Left lobe of liver (tissue), 2 donors: ENCODE measurements at places on chromosomes 12 and 14. TPM values are rescaled to one million over a fixed set of nuclear protein-coding genes. Genes with fewer than 3 reads are reported as not detected.
A peak's percentile ranks its signal among the peaks of the same experiment; 100 is the strongest.

RNASE4 gene
- total RNA-seq = 152 TPM

RDH12 gene
- total RNA-seq = 1.4 TPM

MEG3 gene
- total RNA-seq = 26.7 TPM

DNA sequence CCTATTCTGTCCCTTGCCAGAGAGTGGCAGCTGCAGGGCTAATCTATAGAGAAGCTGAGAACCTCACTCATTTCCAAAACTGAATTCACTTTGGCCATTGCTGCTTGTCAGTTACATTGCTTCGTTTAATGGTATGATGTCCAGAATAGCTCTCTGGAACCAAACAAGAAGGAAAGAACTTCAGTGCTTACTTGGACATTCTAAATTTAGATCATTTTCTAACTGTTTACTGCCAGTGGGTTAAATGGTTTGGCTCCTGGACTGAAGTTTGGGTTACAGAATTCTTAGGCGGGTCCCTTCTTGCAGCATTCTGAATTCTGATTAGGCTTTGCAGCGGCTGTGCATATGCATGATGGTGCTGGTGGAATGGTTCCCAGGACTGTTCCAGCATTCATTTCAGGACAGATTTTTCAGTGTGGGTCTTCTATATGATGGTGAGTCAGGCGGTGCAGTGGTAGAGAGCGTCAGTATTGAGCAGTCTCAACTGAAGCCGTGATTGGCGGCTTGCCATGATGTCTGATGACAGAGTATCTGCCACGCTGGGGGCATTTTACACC lies 148.7 kb downstream of the DYRK2 start:
- DNase-seq = no peak

- no peak for DNase-seq
Observed at GRCh38 chr12:27008081-27008480, 6.1 kb downstream of the TM7SF3 start.

DNA sequence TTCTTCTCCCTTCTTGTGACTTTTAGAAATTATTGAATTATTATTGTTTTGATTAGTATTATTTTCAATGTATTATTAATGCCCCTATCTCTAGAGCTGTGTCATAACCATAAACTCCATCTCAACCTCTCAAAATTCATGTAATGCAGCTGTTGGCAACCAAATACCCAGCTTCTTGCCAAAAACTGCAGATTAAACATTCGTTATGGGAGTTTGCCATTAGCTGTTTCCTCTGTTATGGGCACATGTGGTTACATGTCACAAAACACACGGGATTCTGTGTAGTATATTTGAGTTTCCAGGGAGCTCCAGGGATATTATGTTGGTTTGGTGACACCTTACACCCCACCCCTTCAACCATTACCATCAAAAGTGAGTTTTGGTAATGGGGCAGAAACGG lies 2.8 kb upstream of the ALX1 start:
- DNase-seq = no peak

CLEC6A gene
- not detected for total RNA-seq

DNA sequence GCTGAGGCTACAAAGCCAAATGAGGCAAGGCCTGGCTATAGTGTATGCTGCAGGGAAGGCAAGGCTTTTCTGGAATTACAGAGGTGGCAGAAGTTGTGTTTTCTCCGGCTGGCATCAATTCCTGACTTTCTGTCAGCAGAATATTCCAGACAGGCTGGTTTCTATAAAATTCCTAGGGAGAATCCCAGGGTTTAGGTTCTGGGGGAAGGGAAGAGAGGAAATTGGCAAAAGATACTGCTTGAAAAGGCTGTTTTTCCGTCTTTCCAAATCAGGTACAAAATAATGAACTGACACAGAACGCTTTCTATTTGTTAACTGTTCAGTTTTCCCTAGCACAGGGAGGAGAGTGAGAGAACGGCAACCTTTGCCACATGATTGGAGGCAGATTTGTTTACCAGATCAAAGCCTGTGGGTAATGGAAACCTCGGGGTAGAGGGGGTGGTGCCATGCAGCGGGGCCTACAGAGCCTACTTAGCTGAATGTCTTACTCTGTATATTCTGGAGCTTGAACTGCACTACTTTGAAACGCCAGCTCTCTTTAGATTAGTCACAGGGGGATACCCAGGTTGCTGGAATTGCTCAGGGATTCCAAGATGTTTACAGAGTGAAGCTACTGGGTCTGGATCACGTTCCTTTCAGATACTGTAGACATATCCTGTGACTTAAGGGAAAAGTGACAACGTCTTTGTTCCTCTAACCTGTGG lies 65.8 kb upstream of the DACT1 start:
- no peak for DNase-seq

MLF2 gene
- 133 TPM for total RNA-seq

E2F7 gene
- 0.18 TPM for total RNA-seq

DNA sequence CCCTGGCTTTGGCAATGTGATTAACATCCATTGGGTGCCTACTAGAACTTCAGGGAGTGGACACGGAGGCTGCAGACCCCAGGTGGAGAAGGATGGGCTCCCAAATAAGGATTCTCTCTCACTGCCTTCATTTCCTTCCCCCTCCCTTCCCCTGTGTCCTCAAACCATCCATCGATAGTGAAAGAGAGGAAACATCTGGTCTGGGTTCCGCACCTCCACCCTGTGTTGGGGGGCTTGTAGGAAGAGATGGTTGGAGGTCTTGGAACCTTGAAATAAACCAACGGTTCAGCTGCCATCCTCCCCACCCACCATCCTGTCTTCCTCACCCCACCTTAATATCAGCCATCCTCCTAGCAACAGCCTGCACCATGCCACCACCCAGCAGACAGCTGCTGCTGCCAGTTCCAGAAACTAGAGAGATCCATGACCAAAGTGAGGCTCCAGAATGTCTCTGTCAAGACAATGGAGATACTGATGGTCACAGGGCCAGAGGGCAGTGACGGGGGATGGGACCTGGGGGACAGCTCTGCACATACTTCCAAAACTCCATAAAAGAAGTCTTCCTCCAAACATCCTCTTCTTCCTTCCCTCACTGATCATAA lies 153.1 kb upstream of the CCND2 start:
- DNase-seq = peak; percentile 14

DNA sequence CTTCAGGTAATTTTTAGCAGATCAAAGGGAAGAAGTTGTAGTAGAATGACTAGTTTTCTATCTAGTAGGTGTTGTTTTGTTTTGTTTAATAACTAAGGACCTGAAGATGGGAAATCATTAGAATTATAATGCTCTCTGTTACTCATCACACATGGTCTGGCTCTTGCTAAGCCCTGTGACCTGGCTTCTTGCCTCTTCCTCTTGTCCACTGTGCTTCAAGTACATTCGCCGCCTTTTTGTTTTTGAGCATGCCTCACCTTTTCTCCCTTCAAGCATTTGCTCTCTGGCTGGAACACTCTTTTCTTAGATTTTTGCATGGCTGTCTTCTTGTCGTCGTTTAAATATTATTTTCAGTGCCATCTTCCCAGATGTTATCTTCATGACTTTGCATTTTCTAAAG lies 47.7 kb downstream of the DAAM1 start:
- no peak for DNase-seq

LPAR5 gene
- total RNA-seq = 0.88 TPM

RPL10L gene
- total RNA-seq = not detected
